Hematopoietic multipotent progenitor cell treated with erythropoietin and hydrocortisone succinate and interleukin-3 and kit ligand, for 17 days (in vitro differentiated cells): ENCODE measurements at places on chromosomes 12 and 14.

- DNase-seq = no peak
Observed at GRCh38 chr14:91098591-91098990, 15.3 kb upstream of the DGLUCY start.

DNA sequence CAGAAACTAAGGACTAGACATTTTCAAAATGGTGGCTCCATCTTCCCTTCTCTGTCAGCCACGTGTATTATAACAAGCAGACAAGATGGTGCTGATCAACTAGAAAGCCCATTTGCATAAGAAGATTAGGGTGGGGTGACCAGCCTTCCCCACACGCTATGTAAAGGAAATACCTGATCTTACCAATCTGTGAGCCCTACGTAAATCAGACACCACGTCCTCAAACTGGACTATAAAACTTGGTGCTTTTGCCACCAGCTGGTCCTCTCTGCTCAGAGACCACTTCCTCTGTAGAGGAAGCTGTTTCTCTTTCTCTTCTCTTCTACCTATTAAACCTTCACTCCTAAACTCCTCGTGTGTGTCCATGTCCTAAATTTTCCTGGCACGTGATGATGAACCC, 101.1 kb upstream of the PLEKHG7 start:
- no peak for DNase-seq

DNA sequence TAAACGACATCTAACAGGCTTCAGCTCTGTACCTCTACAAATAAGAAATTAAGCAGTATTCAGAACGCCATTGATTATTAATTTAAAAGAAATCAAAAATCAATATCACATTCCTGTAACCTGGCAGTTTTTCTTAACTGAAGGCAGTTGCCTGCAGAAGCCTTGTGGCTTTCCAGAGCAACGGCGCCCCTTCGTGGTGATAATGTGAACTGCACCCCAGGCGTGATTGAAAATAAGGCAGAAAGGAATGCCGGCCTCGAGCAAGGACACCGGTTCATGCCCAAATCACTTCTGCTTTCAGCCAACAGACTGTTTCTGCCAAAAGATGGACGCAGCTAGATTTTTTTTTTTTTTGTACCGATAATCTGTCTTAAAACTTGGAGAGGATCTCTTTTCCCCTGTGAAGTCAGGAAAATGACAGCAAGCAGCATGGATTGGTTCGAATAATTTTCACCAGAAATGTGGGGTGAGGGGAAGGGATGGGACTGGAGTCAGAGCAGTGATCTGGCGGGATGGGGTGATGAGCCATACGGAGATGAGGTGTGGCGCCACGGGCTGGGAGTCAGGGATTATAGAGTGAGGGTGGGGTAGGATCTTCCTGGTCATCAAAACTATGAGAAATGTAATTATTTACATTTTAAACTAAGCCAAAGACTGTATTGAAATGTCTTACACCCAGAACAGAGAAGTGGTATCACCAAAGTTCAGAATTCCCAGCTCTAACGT, 473.0 kb downstream of the DPF3 start:
- peak; percentile 55 for DNase-seq

DNA sequence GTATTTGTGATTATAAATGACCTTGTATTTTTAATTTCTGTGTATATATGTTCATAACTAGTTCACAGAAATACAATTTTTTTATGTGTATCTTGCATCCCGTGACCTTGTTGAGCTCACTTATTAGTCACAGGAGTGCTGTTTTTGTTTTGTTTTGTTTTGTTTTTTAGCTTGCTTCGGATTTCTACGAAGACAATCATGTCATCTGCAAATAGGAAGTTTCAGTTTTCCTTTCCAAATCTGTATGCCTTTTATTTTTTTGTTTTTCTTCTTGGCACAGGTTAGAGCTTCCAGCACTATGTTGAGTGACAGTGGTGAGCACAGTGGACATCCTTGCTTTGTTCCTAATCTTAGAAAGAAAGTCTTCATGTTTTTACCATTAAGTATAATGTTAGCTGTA, 229.2 kb upstream of the GARIN6 start:
- DNase-seq = no peak

DNA sequence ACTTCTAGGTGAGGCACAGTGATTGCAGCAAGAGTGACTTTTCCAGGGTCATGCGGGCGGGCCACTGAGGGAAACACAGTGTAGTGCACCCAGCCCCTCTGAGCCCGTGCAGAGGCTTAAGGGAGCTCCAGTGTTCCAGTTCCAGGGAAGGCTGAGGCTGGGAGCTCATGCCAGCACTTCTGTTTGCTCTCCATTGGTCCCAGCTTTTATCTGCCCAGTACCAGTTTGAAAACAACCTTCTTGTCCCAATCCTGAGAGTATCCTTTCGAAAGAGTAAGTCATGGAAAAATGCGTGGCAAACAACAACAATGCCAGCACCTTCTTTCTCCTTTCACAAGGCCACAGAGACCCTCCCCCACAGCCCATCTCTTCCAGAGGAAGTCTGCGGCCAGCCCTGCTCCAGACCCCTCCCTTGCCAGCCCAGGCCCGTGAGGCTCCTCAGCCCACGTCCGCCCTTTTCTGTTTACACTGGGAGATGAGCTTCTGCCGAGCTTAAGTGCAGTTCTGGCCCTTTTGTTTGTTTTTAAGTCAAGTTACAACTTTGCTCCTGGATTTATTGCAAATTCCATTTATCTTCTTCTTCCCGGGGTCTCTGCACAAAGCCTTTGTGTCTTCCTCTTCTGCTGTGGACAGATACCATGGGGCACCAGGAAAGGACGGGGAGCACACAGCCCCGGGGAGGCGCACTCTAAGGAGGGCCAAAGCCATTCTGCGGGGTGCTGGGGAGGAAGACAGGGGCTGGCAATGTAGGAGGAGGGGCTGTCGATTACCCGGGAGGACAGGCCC, 185.6 kb downstream of the ZFP36L1 start:
- DNase-seq = no peak

DNA sequence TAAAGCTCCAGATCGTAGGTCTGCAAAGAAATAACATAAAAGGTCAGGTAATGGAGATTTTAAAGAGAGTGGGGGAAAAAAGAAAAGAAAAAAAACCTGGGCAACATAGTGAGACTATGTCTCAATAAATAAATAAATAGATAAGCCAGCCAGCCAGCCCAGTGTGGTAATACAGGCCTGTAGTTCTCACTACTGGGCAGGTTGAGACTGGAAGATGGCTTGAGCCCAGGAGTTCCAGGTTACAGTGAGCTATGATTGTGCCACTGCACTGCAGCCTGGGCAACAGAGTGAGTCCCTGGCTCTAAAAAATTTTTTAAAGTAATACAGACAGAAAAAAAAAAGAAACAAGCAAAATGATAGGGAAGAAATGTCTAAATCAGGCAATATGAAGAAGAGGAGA, 43.2 kb upstream of the BBS10 start:
- no peak for DNase-seq

GRCh38 chr12:123967121-123967586, 5.5 kb downstream of the CCDC92 start:
- DNase-seq = no peak

- DNase-seq = no peak
Observed at GRCh38 chr12:52656616-52657015, 4.6 kb upstream of the KRT2 start.

GRCh38 chr14:98940693-98941437, 331.1 kb downstream of the BCL11B start:
- no peak for DNase-seq

- DNase-seq = no peak
Observed at GRCh38 chr12:119239040-119239439, 60.3 kb downstream of the HSPB8 start.

- DNase-seq = no peak
Observed at GRCh38 chr12:90936230-90937005, 18.6 kb downstream of the CCER1 start.

DNA sequence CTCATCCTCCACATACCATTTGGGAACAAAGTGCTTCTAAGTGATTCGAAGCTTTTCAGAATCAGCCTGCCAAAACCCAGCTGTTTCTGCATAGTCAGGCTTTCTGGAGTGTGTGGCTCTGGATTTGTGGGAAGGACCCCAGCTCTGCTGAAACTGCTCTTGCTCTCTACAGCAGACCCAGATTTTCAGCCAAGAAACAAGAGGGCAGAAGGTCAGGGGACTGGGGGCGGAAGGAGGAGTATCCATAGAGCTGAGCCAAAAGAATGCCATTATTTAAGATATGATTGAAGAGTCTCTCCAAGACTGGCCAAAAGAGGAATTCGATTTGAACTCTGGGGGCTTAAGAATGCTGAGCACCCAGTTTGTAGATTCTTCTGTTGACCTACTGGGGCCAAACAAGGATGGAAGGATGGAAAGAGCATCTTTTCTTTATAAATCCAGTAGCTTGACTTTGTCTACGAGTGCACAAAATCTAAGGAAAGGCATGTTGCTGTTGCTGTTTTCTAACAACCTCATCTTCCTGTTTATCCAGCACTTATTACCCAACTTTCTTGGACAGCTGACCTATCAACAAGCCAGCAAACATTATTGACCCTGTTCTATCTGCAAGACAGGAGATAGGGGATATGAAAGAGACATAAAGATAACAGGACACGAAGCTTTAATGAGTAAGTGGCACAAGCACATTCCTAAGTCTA, 29.2 kb downstream of the FBLN5 start:
- no peak for DNase-seq

DNA sequence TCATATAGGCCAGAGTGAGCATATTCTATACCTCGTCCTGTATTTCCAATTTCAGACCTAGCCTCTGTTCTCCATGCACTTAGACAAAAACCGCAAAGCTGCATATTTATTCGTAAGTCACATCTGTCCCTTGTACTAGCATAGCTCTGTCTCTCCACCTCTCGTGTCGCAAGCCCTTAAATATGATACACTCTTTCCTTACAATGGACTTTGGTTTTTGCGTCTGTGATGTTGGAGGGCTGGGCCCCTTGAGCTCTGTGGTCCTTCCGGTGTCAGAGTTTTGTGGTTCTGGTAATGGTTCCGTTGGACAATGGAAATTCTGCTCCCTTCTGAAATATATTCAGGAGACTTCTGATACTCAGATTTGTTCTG, 11.3 kb downstream of the PRKCH start:
- no peak for DNase-seq

GRCh38 chr12:6826734-6827436, 1.3 kb upstream of the P3H3 start:
- DNase-seq = no peak

DNA sequence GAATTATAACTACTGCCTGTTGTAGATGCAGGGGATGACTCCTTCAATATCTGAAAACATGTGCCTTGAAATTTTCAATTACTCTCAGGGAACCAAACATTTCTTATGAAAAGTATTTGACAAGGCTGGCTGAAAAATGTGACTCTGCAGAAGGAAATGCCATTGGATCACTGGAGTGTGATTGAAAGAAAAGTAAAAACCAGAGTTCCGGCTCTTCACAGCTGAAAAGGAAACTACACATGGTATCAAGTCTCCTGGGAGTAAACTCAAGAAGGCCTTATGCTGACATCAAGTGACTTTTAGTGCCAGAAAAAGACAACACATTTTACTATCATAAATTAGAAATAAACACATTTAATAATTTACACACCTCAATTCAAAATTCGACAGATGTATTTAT, 693.0 kb downstream of the LRFN5 start:
- no peak for DNase-seq

DNA sequence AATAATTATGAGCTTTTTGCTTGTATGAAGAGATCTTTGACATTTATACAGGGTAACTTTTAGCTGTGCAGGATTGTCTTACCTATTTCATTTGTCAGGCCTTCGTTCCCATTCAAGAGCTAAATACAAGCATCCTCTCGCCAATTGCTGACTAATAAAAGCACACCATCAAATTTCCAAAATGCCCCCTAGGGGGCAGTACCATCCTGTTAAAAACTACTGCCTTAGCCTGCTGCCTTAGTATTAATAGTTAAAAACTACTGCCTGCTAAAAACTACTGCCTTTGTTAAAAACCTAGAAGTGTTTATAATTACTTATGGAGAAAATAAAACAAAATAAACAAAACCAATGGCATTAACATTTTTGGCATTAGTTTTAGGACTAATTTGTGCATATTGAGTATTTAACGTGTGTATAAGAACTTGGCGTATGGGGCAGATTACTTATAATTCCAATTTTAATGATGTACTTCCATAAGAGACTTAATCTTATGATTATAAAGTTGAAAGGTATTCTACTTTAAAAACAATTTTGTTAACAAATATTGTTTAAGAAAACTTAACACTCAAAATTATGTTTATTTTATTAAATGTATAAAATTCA, 3.0 kb upstream of the IFI27L2 start:
- peak; percentile 78 for DNase-seq

DNA sequence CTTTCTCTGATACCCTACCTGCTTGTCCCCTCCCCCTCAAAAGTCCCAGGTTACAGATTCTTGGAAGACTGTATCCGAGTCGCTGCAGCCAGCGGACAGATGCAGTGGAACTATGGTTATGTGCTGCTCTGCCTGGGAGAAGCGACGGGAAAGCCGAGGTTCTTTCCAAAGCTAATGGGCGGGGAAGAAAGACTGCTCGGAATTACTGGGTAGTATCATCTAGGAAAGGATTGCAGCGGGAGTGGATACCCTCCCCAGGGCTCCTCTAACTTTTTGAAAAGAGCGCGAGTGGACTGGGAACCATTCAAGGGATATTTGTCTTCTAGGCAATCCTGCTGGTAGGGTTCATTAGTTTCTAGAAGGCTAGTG, 1.4 kb downstream of the PTHLH start:
- no peak for DNase-seq

DNA sequence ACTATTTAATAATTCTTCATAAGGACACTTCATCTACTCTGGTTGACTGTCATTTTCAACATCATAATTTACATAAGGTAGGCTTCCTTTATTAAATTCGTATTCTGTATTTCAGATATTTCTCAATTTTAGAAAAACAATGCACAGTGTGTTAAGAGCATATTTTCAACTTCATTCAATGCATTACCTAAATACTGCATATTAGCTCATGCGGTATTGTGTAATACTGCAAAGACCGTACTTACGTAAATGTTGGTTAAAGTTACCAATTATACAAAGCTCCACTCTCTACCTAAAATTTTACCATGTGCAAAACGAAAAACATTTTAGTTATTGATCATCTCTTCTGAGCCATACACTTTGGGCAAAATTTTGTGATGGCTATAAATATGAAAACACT, 62.8 kb downstream of the EXOC5 start:
- no peak for DNase-seq

GRCh38 chr12:72272091-72272661, at the start of gene TRHDE:
TRHDE (plus strand) TSS chr12:72272370; CDS start chr12:72272644, 274 bp downstream.
- no peak for DNase-seq

DNA sequence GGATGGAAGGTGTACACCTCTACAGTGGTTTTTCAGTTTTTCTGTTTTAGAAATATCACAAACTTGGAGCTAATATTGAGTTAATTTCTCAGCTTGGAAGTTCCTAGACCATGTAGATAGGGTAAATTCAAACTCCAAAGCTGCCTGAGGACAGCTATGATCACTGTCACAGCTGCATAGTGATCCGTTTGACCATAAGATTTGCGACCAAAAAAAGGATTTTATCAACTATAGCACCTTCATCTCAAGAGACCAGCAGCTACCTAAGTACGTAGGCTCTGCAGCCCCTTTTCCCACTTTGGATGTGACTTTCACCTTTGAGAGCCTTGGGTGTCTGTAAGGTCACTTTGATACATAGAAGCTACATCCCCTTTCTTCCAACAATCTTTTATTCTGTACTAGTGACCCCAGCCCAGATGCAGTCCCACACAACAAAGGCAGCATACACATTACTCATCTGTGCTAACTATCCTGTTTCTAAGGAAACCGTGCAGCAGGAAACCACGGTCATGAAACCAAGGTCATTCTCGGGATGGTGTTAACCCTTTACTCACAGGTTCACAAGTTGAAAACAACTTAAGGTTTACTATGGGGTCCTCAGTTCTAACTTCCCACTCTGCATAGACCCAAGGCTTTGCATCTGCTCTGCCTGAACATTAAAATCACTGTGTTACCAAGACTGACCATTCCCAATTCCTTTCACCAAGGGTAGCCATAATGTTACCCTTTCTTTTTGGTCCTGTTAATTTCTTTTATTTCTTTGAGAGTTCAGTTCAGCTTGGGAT, 75.4 kb downstream of the IFT81 start:
- DNase-seq = no peak
